ENCODE measurements at places on chromosomes 11 and 22.

DNA sequence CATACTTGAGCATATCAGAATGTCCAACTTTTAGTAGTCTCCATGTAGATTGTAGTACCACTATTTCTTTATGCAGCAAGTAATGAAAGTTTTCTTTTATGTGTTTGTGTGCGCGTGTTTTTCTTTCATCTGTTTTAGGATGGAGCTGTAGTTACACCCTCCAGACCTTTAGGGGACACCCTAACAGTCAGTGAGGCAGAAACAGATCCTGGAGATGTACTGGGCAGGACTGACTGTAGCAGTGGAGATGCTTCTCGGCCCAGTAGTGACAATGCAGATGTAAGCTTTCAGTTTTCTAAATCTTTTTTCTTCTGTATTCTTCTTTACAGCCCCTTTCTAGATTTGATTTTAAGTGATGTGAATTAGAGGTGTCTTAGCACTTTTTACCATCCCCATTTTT is 79.9 kb upstream of the GRIK4 start:
- peak; percentile 2 for DNase-seq

- DNase-seq = no peak
Measured at GRCh38 chr11:19735157-19735908, 22.7 kb downstream of the NAV2 start.

DNA sequence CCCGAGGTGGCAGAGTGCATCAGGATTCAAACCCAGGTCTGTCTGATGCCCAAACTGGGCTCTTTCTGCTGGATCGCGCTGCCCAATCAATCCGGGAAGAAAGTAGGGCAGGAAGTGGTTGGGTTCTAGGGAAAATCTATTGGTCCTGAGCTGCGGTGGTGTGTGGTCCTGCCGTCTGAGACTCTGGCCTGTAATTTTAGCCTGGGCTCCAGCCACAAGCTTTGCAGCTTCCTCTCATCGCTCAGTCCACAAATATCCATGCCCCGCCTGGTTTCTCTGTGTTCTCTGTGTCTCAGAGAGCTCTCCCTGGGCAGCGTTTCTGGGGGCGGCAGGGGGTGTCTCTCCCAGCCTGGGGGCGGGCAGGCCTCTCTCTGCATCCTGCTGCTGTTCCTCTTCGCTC is 18.7 kb downstream of the CACNG2 start:
- DNase-seq = no peak

GRCh38 chr11:78110351-78110750 is 29.1 kb downstream of the ALG8 start:
- no peak for DNase-seq

- no peak for DNase-seq
Measured at GRCh38 chr11:69511358-69512055, 30.0 kb downstream of the LINC01488 start.

GRCh38 chr11:8020244-8020597 is 33.1 kb downstream of the EIF3F start:
- no peak for DNase-seq

- DNase-seq = no peak
Measured at GRCh38 chr11:112511911-112512310, 251.3 kb upstream of the PLET1 start.

DNA sequence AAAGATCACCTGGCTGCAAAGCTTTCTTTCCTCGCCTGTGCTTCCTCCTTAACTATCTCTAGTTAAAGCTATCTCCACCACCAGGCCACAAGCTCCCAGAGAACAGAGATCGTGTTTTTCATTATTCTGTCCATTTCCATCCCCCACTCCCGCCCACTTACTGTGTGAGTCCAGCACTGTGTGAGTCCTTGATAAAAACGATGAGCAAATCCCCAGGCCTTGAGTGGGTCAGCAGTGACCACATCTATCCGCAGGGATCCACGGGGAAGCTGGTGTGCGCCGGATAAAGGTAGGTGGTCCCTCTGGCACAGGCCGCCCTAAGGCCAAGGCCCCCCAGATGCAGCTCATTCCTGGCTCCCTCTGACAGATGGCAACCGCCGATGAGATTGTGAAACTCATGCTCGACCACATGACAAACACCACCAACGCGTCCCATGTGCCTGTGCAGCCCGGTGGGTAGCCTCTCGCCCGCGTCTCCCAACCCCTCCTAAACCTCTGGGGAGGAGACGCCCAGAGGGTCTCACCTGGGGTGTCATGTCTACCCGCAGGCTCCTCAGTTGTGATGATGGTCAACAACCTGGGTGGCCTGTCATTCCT is 9.3 kb downstream of the TKFC start:
- DNase-seq = no peak

- DNase-seq = no peak
Measured at GRCh38 chr11:43907028-43907975, 26.7 kb downstream of the ALKBH3 start.

- DNase-seq = no peak
Measured at GRCh38 chr11:22808571-22809197, 20.9 kb downstream of the SVIP start.

DNA sequence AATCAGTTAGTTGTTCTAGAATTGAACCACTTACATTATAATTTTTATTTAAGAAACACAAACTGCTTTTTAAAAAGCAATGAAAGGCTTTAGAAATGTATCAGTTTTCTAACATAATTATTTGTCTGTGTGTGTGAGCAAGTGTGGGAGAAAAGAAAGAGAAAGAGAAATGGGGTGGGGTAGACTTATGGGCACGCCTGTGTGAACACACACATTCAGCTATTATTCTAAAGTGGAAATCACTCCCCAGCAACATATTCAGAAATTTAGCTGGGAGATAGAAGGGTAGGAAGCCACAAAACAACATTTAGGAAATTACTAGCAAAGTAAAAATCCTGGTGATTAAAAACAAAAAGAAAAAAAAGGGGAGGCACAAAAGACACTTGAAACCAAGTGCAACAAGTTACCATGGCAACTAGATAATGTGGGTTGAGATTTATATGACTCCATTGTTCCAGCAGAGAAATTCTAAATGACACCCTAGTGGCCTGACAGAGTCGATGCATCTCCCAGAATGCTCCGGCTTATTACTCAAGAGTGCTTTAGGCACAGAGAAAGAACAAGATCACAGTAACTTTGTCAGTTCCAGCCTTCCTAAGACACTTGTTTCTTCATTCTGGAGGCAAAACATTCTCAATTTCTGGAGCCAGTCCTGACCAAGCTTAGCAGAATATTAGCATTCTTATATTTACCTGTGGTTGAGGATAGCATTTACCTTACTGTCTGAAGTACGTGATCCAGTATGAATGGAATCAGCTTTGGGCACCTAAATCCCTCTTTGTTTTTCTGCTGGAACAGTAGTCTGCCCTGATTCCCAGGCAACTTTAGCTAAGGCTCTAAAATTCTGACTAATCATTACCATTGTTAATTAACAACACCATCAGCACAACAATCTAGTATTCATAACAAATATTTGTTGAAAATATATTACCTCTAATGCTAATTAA is 444.4 kb downstream of the DLG2 start:
- no peak for DNase-seq

GRCh38 chr11:27703481-27703880 is 3.2 kb upstream of the BDNF start:
- DNase-seq = no peak

- peak; percentile 42 for DNase-seq
Measured at GRCh38 chr11:35618497-35619115, 346 bp downstream of the FJX1 start.

DNA sequence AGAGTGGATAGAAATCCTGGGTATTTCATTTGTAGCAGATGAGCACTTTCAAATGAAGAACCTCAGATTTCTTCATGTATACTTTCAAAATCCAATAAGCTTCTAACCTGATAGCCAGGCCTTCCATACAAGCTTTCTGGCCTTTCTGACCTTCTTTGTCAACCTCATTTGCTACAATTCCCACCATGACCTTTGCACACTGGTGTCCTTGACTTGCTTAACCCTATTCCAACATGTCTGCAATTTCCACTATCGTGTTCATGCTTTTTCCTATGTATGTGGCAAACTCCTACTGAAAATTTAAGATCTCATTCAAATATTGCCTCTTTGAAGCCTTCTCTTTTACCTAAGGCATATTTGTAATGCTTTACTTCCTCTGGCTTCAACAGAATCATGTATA is 242.1 kb upstream of the CCDC90B start:
- DNase-seq = no peak

- DNase-seq = no peak
Measured at GRCh38 chr22:20084547-20085413, 4.7 kb downstream of the DGCR8 start.

GRCh38 chr11:107017433-107018218 is 650 bp downstream of the GUCY1A2 start:
- DNase-seq = no peak

GRCh38 chr22:38863531-38864131 is 8.4 kb downstream of the CBX6 start:
- no peak for DNase-seq

GRCh38 chr11:86869966-86870570 is 69.7 kb downstream of the PRSS23 start:
- DNase-seq = peak; percentile 56
